ENCODE measurements at places on chromosomes 7 and 10.
A peak's percentile ranks its signal among the peaks of the same experiment; 100 is the strongest.

DNA sequence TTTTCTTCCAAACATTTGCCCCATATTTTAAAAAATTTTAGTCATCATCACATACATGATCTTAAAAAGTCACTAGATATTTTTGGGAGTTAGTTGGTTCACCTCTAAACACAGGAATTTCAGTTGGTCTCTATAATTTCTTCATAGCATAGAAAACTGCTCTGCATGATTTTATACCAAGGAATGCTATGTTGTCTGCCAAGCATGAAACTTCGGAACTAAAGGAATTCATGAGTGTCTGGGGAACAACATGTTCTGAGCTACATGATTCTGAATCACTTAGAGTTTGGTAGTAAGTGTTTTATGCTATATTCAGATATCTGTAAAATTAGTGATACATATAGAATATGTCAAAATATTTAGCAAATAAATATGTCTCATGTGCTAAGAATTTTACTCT is 957.8 kb downstream of the GATA3 start:
- DNase-seq, result no peak

DNA sequence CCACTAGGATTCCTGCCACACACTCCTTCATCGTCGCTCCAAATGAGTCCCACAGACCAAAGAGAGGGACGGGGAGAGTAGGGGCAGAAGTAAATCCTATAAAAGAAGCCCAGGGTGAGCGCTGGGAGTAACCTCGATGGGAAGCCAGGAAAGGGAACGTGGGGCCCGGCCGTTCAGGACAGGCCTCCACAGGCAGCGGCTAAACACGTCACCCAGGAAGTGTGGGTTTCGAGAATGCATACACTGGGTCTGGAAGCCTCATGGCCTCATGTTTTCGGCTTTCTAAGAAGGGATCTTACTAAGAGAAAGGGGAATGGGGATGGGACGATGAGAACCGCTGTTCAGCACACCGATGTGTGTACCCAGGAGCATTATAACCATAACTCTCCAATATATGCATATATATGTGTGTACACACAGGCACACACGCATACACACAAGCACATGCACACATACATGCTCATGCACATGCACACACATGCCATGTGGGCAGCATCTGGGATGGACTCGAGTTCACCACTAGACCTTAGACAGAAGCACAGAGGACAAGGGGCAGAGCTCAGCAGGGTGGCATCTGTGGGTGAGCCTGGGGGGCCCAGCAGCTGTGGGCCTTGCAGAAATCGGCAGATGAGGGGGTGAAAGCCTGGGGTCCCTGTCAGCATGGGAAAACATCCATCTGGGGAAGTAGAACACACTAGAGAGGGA is 14.8 kb upstream of the CNPY1 start:
- DNase-seq, result no peak

DNA sequence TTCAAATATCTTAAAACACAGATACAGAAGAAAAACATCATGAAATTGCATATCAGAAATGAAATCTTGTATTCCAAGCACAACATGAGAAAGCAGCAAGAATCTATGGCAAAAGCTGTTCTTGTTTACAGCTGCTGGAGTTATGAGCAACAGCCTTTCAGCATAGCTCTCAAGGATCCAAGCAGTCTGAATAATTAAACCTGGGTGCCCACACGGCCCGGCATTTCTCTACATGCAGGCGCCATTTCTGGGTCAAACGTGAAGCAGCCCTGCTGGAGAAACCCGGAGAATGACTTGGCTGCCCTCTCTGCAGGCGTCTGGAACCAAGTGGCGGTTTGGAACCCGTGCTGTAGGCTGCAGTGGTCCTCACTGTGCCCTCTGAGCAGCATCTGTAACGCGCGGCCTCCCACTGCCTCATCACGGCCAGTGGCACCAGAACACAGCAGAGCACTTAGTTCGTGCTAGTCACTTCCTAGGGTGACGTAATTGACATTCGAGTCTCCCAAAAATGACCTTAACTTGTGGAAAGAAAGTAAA is 213.0 kb downstream of the TCERG1L start:
- DNase-seq, result no peak

GRCh38 chr10:79420974-79421688 is 24.3 kb downstream of the ZCCHC24 start:
- DNase-seq, result no peak

- DNase-seq, result no peak
These were observed 69.4 kb downstream of the VOPP1 start for GRCh38 chr7:55502858-55503440.

DNA sequence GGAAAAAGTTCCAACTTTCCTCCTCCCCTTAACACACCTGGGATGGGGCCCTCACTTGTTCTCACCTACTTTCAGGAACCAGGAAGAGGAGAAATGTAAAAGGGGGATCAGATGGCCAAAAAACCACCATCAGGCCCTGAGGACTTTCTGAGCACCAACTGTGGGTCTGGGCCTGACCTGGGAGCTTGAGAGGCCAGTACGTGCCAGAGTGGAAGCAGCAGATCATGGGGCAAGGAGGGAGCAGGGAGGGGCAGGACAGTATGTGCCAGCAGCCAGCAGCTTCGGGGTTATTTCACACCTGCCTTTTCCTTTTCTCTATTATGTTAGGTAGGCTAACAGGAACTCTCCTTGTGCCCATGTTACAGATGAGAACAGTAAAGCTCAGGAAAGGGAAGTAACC is 118.8 kb upstream of the UNC5B start:
- no peak for DNase-seq

GRCh38 chr7:55588976-55589604 is 16.8 kb upstream of the VOPP1 start:
- DNase-seq, result no peak

DNA sequence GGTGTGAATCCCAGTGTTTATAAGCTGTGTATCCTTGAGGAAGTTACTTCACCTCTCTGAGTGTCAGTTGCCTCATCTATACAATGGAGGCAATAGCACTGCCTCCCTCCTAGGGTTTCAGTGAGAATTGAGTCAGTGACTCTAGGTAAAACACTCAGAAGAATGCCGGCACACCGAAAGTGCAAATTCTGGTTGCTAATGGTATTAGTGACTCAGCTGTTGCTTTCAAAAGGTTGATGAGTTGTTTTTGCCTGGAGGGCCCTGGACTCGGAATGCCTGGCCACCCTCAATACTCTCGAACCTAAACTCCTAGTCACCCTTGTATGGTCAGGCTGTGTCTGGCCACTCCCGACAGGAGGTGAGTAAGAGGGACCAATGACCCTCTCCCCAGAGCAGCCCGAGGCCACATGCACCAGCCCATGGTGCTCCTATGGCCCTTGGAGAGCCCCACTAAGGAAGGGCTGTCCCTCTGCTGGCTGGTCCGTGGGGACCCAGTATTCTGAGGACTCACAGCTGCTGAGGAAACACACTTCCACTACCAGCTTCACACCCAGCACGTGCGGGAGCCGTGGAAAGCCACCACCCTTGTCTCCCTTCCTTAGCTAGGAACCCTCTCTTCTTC is 60.2 kb downstream of the CALML3 start:
- no peak for DNase-seq

DNA sequence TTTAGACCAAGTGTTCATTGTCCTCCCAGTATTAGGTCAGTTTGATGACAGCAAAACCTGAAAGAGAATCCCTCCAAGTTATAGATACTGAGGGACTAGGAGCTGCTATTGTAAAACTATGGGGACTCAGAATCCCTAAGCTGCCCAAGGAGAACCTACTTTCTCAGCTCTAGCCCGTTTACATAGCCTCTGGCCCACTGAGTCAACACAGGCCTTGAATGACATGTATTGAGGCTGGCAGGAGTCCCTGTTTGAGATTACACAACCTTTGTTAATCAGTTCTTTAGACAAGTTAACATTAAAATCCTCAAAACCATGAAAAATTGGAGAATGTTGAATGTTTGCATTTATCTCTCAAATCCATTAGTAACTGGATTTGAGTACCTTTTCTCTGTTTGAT is 1079.0 kb downstream of the KCNMA1 start:
- DNase-seq, result no peak

DNA sequence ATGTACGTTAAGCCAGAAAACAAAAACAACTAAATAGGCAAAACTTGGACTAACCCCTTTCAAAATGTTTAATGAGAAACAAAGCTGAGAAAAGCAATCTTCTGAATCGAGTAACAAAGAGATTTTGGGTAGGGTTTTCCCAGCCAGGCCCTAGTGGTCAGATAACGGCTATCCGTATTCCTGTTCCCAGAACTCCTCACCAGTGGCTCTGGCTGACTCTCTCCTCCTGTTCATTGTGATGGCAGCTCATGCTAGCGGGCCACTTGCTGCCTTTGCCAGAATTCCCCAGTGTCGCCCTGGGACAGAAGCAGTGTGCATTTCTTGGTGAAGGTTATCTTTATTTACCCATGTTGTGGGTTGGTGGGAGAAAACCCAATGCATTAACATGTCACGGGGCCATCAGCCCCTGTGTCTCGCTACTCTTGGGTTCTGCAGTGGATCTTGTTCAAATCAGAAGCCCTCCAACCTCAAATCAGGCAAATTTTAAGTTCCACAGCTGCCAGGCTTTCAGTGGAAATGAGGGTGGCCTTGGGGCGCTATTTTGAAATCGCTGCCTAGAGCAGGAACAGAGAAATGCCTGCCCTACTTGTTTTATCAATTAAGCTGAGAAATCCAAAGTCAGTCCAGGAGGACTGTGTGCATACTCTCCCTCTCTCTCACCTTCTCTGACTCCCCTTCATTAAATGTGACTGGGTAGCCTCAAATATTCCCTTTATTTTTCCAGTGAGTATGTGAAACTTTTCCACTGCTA is 164.5 kb upstream of the NPVF start:
- no peak for DNase-seq

GRCh38 chr7:111499027-111499426 is 63.3 kb downstream of the IMMP2L start:
- peak; percentile 2 for DNase-seq

DNA sequence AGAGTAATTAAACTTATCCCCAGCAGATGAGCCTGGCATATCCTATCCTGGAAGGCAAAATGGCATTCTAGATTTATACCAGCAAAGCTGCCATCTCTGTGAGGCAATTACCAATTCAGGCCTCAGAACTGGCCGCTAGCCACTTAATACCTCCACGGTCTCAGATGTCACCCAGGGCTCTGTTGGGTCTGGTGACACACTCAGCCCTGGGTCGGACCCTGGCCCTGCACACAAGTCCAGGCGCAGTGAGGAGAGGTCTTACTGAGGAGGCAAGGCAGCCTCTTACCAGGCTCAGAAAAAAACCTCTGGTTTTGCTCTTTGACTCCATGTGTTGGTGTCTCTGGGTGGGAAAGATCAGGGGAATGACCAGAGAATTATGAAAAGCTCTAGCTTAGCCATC is 186.6 kb downstream of the EMX2 start:
- no peak for DNase-seq

- DNase-seq, result no peak
These were observed 105.7 kb downstream of the C10orf105 start for GRCh38 chr10:71613877-71614276.

DNA sequence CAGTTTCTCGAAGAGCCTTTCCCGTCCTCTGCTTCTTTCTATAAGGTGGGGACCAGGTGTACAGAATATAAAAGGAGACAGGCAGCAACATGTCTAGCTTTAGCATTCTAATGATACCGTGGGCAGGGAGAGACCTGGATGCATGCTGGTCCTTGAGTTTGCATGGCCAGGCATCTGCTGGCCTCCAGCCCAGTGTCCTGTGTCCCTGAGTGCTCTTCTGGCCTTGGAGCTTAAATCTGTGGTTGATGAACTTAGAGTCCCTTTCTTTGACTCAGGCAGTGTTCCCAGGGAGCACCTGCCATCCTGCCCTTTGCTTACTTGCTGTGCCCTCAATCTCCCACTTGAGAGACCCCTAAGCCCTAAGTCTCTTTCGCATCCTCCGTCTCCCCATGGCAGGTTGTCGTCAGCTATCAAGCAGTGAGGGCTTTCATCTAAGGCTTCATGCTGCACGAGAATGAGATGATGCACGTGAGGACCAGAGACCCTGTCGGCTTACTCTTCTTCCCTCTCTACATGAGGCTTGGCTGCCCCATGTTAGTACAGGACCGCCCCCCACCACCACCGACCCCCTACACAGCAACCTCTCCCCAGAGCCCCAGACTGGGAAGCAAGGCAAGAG is 313.4 kb upstream of the C7orf33 start:
- no peak for DNase-seq

- no peak for DNase-seq
These were observed 100.8 kb upstream of the STK17A start for GRCh38 chr7:43481902-43482678.

DNA sequence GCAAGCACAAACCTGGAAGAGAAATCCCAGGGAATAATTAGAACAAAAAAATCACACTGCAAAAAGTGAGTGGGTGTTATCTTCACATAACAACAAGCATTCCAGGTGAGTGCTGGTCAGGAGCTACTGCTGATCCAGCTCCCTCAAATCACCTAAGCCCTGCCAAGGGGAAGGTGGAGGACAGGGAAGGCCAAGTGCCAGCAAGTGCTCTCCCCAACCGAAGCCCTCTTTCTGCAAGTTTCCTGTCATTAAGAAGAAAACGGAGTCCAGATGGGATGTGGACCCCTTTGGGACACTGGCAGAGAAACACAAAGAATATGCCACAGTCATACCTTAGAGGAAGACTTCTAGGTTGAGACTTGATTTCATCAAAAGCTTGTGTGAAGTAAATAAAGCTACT is 933.0 kb upstream of the ZNF722 start:
- no peak for DNase-seq

GRCh38 chr7:139741239-139741638 is 36.6 kb downstream of the HIPK2 start:
- no peak for DNase-seq

GRCh38 chr7:124945680-124946079 is 16.1 kb upstream of the POT1 start:
- DNase-seq, result no peak

- no peak for DNase-seq
These were observed 137.3 kb downstream of the VTI1A start for GRCh38 chr10:112584276-112584675.

GRCh38 chr7:138978541-138979184 is 2.5 kb downstream of the KIAA1549 start:
- DNase-seq, result no peak

GRCh38 chr7:46290374-46291049 is 369.4 kb upstream of the IGFBP3 start:
- no peak for DNase-seq

- peak; percentile 98 for DNase-seq
These were observed 528 bp upstream of the TNRC18 start for GRCh38 chr7:5423976-5424748.

DNA sequence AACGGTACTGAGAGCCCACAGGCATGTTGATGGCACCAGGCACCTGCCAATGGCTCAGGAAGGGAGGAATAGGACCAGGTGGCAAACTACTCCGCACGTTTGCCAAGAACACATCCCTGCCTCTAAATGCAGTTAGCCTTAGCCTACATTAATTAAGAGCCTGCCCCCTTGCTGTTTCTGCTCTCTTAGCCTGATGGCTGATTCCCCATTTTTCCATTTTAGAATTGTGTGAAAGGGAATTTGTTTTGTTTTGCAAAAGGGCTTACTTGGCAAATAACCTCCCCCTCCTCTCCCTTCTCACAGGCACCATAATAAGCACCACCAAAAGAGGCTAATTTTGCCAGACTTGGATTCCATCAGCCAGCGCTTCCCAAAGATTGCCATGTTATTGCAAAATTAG is 1203.2 kb downstream of the SORCS3 start:
- DNase-seq, result peak; percentile 53

- DNase-seq, result no peak
These were observed 75.0 kb downstream of the LANCL2 start for GRCh38 chr7:55440040-55440690.
